ENCODE measurements at places on chromosomes 16 and 17. TPM values are rescaled to one million over a fixed set of nuclear protein-coding genes. Genes with fewer than 3 reads are reported as not detected.

Gene TMEM235
- not detected for total RNA-seq

Gene MPV17L
- 9.3 TPM for total RNA-seq

Gene SLFN11
- 21.1 TPM for total RNA-seq

Gene KIF22
- total RNA-seq, result 12.1 TPM

Gene JPH3
- 0.63 TPM for total RNA-seq

Gene RNF112
- total RNA-seq, result 4.9 TPM

Gene HBQ1
- total RNA-seq, result not detected

Gene ZG16
- 0.23 TPM for total RNA-seq

Gene ZDHHC1
- 27.5 TPM for total RNA-seq

Gene NEK8
- total RNA-seq, result 1.2 TPM

Gene EVI2A
- 5.4 TPM for total RNA-seq

Gene ABI3
- 5.0 TPM for total RNA-seq

Gene RASD1
- total RNA-seq, result 13.4 TPM

Data from esophagus muscularis mucosa (tissue), 4 donors.